Pulmonary artery endothelial cell (primary cell): ENCODE measurements at places on chromosomes 16 and 17. TPM values are rescaled to one million over a fixed set of nuclear protein-coding genes. Genes with fewer than 3 reads are reported as not detected.

GRCh38 chr17:15379659-15380058 lies 38.3 kb upstream of the TEKT3 start:
- no peak for DNase-seq

- DNase-seq = no peak
These were observed 2.5 kb upstream of the HS3ST6 start for GRCh38 chr16:1920727-1921171.

GRCh38 chr17:15944759-15945526 lies at the start of gene ADORA2B:
Gene ADORA2B (plus strand): TSS chr17:15945130. CDS start chr17:15945249, 119 bp downstream.
- no peak for DNase-seq

DNA sequence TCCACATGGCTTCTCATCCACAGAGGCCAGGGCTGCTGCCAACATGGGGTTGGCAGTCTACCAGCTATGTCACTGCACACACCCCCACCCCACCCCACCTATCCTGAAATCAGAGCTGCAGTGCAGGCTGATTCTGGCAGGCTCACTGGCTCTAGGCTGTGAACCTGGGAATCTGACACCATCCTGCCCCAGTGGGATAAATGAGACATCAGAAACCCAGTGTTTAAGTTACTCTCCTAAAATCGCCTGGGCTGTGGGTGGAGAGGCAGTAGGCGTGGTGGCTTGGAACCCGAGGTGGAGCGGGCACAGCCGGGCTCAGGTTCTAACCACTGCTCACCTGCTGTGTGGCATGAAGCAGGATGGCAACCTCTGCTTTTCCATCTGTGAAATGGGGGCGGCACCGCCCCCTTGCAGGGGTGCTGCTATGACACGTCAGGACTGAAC lies 5.6 kb downstream of the SLC38A8 start:
- DNase-seq = no peak

MYCBPAP gene
- 0.46 and 0.92 TPM in 2 replicates for total RNA-seq

DNA sequence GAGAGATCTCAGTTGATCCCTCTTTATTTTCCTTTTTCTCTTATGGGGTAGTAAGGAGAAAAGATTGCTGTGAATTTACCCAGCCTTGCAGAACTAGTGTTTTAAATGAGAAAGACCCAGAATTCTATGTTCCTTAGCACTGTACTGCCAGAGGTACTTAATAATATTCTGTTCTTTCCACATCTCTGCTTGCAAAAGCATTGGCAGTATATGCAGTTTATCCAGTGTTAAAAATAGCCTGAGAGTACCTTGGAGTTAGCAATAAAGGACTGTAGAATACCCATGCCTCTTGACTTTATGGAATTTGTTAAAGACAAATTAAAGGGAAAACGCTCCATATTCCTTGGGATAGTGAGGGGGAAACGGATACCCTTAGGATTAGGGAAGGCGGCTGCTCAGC lies 11.9 kb downstream of the SLC7A6 start:
- DNase-seq = no peak

DNA sequence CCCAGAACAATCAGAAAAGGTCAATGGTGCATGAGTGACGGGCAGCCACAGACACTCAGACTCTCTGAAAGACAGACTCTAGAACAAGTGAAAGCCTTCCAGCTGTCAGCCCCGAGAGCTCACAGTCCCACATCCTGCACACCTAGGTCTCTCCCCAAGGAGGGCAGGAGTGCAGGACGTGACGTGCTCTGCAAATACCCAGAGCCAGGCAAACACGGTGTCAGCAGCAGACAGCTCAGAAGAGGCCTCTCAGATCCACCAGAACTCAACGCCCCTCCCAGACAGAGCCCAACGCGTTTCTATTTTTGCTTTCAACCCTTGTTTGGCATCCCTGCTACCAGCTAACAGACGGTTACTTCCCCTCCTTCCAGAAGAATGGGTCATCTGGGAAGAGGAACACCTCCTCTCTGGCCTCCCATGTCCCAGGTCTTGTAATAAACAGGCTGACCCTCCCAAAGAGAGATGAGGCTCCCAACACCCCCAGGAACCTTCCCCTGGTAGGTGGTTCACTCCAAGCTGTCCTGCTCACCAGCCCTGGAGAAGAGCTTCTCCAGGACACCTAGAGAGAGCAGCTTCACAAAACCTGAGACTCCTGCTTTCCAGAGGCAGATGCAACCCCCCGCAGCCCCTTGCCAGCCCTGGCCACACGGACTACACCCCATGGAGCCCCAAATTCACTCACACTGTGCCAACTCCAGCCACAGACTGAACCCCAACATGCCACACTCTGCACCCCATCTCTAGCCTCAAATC lies 7.6 kb downstream of the PITPNM3 start:
- DNase-seq = no peak

CD300LF gene
- not detected in 2 replicates for total RNA-seq

RUNDC3A gene
- total RNA-seq = 0.07 and 0.21 TPM in 2 replicates
